ENCODE measurements at places on chromosomes 4 and X.

DNA sequence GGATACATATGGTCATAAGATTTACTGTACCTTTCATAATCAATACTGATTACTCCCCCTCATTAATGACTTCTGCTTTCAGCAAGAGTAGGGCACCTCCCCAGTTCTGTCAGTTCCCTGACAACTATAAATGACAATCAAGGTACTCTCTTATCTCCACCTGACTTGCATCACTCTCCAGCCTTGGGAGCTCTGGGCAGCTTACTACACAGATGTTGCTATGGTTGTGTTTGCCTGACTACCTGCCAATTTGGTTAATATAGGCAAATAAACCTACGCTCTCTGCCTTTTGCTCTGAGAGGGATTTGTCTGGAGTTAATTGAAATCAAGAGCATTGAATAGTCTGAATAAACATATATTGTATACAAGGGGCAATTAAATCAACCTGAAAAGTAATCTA, 22.8 kb upstream of the MAP7D3 start:
- no peak for DNase-seq

GRCh38 chr4:66929748-66930147, 615.6 kb downstream of the CENPC start:
- no peak for DNase-seq

GRCh38 chr4:42101446-42101975, 50.9 kb downstream of the BEND4 start:
- DNase-seq, result no peak

GRCh38 chrX:111386615-111387233, 25.3 kb downstream of the DCX start:
- no peak for DNase-seq

DNA sequence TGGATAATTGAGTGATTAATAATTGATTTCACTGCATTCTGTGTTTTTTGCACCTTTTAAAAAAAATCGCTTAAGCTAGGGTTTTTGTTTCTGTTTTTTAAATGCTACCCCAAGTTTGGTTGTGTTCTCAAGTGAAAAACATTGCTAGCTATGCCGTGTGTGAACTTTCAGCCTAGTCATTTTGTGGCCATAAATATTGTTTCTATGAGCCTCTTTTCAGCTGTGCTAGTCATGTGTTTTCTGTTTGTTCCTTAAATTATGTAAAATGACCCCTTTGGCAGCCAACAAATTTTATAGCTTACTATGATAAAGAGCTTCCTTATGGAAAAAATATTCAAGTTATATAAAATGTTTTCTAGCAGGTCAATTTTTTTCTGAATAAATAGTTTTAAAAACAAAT, 59.1 kb downstream of the GALNT7 start:
- no peak for DNase-seq

DNA sequence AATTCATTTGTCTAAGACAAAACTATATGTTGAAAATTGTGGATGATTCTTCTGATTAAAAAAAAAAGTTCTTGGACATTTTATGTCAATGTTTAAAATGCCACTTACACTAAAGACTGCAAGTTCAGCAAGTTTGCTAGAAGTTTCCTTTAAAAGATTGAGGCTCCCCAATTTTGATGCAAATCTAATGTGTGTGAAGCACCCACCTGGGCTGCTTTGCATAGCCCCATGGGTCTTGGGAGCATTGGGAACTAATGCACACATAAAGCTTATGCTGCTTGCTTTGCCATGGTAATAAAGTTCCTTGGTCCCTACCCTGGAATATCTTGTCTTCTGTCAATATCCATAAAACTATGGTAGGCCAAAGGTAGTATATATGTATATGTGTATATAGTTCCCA, 725.9 kb upstream of the GRID2 start:
- DNase-seq, result no peak

DNA sequence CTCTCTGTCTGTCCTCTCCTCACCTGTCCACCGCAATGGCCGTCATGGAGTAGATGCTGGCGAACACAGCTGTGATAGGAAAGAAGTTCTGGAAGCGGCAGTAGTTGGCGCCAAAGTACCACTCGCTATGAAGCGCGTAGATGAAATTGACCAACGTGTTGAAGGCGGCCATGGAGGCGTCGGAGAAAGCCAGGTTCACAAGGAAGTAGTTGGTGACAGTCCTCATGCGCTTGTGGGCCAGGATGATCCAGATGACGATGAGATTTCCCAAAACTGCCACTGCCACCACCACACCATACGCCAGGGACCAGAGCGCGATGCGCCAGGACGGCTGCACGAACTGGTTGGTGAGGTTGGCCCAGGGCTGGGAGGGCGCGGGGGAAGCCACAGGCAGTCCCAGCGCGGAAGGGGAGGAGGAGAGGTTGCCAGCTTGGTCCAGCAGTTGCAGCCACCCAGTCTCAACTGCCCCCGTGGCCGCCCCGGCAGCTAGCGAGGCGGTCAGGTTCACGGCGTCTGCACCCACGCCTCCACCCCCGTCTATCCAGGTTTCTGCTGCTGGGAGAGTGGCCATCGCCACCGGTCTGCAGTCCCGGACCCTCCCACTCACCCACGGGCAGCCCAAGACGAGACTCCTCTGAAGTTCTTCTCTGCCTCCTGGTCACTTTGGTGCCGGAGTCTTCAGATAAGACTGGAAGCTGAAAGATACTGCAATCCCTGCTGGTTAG, 518 bp downstream of the TACR3 start:
- DNase-seq, result no peak

- no peak for DNase-seq
Measured at GRCh38 chr4:1658146-1658545, 26.0 kb downstream of the FAM53A start.

GRCh38 chrX:20452487-20452886, 185.8 kb upstream of the RPS6KA3 start:
- DNase-seq, result no peak

GRCh38 chr4:152630324-152630723, 49.5 kb downstream of the TMEM154 start:
- no peak for DNase-seq

DNA sequence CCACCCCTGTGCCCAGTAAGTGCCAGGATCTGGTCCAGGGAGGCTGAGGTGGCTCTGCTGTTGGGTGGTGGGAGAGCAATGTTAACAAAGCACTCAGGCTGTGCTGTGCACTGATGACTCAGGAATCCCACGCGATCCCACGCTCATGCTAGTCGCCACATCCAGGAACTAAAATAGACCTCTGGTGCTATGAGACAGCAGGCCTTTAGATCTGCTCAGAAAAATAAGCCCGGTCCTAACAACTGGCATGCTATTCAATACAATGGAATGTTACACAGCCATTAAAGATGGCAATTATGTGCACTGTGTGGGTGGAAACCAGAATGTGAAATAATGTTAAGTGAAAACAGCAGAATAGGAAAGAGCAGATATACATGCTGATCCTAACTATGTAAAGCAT, 26.0 kb downstream of the ARL13A start:
- DNase-seq, result no peak

GRCh38 chrX:37896511-37896890, 49.1 kb upstream of the DYNLT3 start:
- no peak for DNase-seq

GRCh38 chrX:84335121-84335520, 147.1 kb upstream of the RPS6KA6 start:
- no peak for DNase-seq

DNA sequence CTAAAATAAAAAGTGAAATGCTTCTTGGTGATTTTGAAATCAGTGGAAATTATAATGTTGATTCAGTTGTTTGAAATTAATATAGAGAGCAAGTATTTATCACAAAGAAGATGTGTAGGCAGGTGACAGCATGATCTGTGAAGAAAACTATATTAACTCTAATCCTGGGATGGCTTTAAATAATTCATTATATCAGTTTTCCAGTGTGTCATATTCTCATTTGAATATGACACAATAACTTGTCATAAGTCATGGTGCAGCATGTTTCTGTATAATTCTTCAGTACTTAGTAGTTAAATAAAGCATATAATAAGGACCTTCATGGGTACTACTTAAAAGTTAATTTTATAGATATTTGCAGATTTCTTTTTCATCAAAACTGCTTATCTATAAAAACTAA, 573.6 kb downstream of the INPP4B start:
- no peak for DNase-seq

DNA sequence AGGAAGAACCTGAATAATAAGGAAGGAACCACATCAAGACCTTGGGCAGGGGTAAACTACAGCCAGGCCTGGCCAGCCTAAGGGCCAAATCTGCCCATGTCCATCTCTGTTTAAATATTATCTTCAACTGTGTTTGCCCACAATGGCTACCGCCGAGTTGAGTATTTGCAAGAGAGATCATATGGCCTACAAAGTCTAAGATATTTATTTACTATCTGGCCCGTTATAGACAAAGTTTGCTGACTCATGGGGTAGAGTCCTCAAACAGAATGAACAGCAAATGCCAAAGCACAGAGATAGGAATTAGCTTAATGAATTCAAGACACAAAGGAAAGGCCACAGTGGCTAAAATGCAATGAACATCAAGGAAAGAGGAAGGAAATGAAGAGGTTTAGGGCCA, 44.8 kb downstream of the RPS6KA3 start:
- no peak for DNase-seq

- DNase-seq, result no peak
Measured at GRCh38 chrX:111159232-111159631, 63.2 kb downstream of the PAK3 start.

DNA sequence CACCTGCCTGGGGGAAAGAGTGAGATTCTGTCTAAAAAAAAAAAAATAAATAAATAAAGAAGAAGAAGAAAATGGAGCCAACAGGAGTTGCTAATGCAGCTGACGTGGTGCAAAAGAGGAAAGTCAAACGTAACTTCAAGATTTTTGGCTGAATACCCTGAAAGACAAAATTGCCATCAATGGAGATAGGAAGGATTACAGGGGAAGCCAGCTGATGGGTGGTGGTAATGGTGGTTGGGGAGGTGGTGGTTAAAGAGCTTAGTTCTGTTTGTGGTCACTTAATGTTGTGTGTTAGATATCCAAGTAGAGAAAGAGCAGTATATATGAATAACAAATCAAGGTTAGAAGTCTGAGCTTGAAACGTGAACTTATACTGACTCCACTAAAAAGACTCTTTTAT, 225.4 kb downstream of the ARHGAP24 start:
- no peak for DNase-seq

DNA sequence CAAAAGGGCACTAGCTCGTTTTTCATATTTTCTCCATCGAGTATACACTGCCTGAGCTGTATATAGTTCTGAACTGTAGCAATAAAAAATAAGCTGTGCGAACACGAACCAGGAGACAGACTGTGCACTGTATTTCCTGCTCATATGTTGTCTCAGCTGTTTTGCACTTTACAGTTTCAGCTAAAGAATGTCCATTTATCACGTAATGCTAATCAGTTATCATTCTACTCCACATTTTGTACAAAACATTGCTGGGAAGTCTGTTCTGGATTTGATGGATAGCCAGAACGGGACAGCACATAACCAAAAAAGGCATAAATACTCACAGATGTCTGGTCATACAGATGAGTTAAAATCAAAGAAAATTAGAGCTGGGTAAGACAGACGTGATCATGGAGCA, 315.5 kb upstream of the ADGRL3 start:
- no peak for DNase-seq

DNA sequence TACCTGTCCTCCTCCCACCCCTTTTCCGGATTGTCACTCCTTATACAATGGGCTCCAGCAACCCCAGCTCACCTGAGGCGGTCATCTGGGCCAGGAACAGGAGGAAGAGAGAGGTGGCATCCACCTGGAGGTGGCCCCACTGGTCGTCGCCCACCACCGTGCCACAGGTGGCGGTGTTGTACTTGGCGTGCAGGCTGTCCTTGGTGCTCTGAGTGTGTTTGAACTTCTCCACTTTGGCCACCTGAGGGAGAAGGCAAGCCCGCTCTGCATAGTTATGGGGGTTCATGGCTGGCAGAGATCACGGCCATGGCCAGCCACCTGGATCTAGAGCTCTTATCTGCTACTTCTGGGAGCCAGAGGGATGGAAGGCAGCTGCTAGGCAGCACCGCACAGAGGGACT, 32.9 kb downstream of the PHKA2 start:
- no peak for DNase-seq

GRCh38 chr4:5338531-5338930, 287.3 kb downstream of the STK32B start:
- DNase-seq, result no peak

GRCh38 chr4:118746251-118746919, 61.2 kb downstream of the METTL14 start:
- no peak for DNase-seq

DNA sequence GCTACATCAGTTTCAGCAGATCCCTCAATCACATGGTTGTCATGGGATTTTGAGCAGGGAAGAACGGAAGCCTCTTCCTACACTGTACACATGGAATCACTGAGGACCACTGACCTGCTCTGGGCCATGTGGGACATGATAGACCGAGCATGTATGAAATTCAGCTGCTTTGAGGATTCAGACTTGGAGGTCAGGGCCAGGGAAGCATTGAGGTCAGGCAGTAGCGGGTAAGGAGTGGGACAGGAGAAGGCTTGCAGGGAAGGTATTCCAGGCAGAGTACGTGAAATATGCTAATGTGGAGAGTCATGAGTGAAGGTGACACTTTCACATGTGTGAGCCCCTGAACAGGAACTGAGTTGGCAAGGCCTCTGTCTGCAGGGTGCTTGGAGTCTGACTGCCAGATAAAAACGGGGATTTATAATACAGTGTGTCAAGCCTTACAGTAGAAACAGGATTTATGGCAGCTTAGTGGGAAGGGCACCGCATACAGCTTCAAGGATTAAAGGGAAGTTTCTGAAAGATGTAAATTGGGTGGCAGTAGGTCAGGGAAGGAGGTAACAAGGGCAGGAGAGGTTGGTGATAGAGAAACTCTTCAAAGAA, 111.7 kb downstream of the STK32B start:
- DNase-seq, result no peak
